Aortic smooth muscle cell (primary cell): ENCODE measurements at places on chromosomes 1 and 21. TPM values are rescaled to one million over a fixed set of nuclear protein-coding genes. Genes with fewer than 3 reads are reported as not detected.

The LCK gene
- total RNA-seq: not detected in 2 replicates

The HSPB7 gene
- 4.6 and 21.6 TPM in 2 replicates for total RNA-seq

The CLEC20A gene
- total RNA-seq: not detected in 2 replicates

The GABRD gene
- total RNA-seq: not detected in 2 replicates

The FCRL2 gene
- total RNA-seq: not detected in 2 replicates

The STUM gene
- not detected in 2 replicates for total RNA-seq

The RRP15 gene
- total RNA-seq: 5.4 TPM in 2 replicates

The S100A9 gene
- 0.19 TPM in 1 of 2 replicates, not detected in the other for total RNA-seq

The OR2T35 gene
- total RNA-seq: not detected in 2 replicates

The TNFRSF9 gene
- total RNA-seq: 0.06 TPM in 1 of 2 replicates, not detected in the other

The F11R gene
- total RNA-seq: 4.2 and 11.6 TPM in 2 replicates

The PLPPR5 gene
- total RNA-seq: not detected in 2 replicates
